Activated CD8-positive, alpha-beta T cell treated with anti-CD3 and anti-CD28 coated beads for 36 hours (primary cell): ENCODE measurements at places on chromosomes 12 and 14. TPM values are rescaled to one million over a fixed set of nuclear protein-coding genes. Genes with fewer than 3 reads are reported as not detected.

GRCh38 chr12:128509170-128509569 is 242.2 kb downstream of the TMEM132C start:
- DNase-seq = no peak

CPNE8 gene
- 1.4 TPM for total RNA-seq

DNA sequence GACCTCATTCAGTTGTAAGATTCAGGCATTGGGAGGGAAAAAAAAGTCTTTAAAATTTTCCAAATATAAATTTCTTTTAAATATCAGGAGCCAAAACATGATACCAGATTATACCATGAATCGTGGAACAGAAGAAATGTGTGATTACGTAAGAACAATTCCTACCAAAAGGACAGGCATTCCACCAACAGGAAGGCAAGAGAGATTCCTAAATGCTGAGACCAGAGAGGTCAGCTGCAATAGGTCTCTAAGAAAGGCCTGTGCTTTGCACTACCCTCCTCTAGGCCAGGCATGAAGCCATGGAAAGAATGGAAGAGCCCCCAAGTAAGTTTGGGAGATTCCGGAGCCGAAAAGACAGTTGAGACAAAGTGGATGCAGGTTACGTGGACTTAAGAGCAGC is 83.7 kb downstream of the PTGER2 start:
- DNase-seq = no peak

SPRING1 gene
- total RNA-seq = 17.2 TPM

- DNase-seq = no peak
These were observed 137.1 kb upstream of the SFSWAP start for GRCh38 chr12:131573631-131574394.

GRCh38 chr14:36223558-36223957 is 47.0 kb upstream of the PTCSC3 start:
- DNase-seq = no peak

- no peak for DNase-seq
These were observed 226.0 kb downstream of the DACT1 start for GRCh38 chr14:58863661-58864345.

DNA sequence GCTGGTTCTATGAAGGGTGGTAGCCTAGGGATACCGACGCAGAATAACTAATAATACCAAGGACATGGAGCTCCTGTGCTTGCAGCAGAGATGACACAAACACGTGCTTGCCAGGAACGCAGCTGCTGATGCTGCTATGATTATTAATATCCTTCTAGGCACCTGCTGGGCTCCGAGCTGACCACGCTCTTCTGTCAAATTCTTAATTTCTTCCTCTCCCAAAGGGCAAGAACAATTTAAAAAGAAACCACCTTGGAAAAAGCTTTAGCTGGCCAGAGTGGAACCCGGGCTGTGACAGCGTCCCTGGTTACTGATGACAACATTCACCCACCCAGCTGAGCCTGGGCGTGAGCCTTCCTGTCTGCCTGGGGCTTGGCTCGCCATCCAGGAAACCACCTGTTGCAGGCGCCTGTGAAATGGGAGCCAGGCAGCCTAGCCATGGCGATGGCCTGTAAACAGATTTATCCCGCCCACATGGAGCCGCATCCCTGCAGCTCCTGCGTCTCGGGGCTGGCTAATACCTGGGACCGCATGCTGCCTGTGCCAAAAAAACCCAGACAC is 28.8 kb downstream of the CLMN start:
- peak; percentile 20 for DNase-seq

FAM186B gene
- total RNA-seq = not detected

WIF1 gene
- not detected for total RNA-seq

DNA sequence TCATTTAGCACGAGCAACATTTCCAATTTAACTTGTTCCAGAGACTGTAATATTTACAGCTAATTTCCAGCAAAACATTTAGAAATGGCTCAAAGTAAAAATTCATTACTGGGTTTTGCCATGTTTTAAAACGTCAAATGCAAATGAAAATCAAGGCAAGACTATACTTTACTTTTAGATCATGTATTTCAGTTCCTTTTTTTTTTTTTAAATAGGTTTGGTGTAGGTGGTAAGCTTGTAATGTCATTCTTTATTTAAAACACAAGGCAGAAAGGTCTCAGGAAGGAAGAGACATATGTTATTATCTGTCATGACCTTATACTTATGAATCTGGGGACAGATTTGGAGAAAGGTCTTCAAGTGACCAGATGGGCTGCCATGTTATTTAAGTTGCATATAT is 54.1 kb downstream of the GRIP1 start:
- DNase-seq = no peak

GRCh38 chr12:52558781-52559445 is 6.0 kb upstream of the KRT71 start:
- DNase-seq = no peak

GRCh38 chr12:90298289-90298948 is 589.8 kb upstream of the ATP2B1 start:
- DNase-seq = no peak

DNA sequence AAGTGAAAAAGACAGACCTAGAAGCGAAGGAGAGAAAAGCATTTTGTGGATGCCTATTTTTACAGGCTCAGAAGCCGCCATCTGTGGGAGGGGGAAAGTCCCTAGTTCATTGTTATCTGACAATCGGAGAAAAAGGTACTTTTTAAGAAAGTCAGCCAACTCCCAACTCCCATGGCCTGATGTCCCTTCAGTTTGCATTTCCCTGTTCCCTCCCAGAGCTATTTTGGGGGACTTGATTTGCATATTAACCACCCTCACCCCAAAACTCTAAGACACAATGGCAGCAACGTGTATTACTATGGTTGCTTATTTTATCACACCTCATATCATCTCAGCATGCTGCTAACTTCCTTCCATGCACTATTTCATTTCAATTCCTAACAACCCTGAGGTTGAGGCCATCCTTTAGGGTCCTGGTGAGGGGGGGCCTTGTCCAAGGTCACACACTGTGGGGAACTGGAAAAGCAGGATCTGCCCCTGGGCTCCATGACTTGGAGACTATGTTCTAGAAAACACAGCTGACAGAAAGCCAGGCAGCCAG is 18.7 kb downstream of the HVCN1 start:
- peak; percentile 77 for DNase-seq
